Muscle of leg (tissue), 16 donors: ENCODE measurements at places on chromosomes 7 and 10.
A peak's percentile ranks its signal among the peaks of the same experiment; 100 is the strongest.

DNA sequence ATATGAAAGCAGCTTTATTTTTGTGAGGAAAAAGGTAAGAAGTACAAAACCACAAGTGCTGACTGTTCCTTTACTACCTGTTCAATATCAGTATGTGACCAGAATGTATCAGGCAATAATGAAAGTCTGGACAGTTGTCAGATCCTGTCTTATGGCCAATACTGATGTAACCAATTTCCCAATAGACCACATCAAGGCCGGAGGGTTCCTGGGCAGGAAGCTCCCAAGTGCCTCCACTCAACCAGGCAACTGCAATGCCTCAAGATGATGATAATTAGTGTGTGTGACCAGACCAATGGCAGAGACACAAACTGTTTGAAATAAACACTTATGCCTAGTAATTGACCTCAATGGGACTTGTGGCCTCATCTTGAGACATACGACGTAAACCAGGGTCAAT lies 149.4 kb upstream of the ASAH2 start:
- no peak overlapping the region for H3K4me3 ChIP-seq
- no peak for DNase-seq
- no peaks in the 10 kb centered on the region for H3K27me3 ChIP-seq
- no peaks in the 10 kb centered on the region for H3K4me1 ChIP-seq
- no peaks in the 10 kb centered on the region for H3K36me3 ChIP-seq

DNA sequence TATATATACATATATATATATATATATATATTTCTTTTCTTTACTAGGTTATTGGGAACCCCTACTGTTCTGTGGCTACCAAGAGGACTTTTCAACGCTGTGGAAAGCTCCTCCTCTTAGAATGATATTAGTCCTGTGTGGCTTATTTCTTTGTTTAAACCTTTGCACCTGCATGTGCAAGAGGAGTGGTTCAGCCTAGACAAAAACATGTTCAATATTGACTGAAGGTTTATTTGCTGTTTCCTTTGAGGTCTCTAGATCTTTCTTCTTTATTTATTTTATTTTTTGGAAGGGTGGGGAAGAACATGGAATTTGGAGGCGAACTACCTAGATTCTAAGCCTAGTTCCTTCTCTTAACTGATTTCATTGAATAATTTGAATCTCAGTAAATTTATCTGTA lies 118.1 kb downstream of the GNAT3 start:
- H3K4me1 ChIP-seq, result no peaks in the 10 kb centered on the region
- no peak for DNase-seq
- H3K4me3 ChIP-seq, result no peak overlapping the region
- H3K36me3 ChIP-seq, result no peaks in the 10 kb centered on the region

GRCh38 chr10:4771554-4772201 lies 54.3 kb upstream of the AKR1E2 start:
- no peak overlapping the region for H3K4me3 ChIP-seq
- no peaks in the 10 kb centered on the region for H3K27me3 ChIP-seq
- DNase-seq, result no peak
- peaks cover 5% of the 10 kb centered on the region for H3K4me1 ChIP-seq
- H3K27ac ChIP-seq, result peak overlapping the region; percentile 85

DNA sequence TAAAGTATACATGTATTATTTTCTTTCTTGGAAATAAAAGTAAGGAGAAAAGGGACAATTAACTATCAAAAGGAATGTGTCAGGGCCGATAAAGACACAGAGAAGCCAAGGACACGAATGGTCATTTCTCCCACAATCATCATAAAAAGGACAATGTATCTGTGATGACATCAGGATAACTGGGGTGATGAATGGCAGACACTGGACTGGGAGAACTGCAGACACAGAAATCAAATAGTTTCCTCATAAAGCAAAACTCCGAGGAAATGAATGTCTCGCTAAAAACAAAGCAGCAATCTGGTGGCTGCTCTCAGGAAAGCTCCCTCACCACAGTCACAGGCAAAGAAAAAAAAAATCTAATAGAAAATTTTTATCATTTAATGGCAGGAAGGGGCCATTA lies 69.3 kb upstream of the NPY start:
- H3K27ac ChIP-seq, result no peak overlapping the region
- H3K36me3 ChIP-seq, result no peaks in the 10 kb centered on the region

DNA sequence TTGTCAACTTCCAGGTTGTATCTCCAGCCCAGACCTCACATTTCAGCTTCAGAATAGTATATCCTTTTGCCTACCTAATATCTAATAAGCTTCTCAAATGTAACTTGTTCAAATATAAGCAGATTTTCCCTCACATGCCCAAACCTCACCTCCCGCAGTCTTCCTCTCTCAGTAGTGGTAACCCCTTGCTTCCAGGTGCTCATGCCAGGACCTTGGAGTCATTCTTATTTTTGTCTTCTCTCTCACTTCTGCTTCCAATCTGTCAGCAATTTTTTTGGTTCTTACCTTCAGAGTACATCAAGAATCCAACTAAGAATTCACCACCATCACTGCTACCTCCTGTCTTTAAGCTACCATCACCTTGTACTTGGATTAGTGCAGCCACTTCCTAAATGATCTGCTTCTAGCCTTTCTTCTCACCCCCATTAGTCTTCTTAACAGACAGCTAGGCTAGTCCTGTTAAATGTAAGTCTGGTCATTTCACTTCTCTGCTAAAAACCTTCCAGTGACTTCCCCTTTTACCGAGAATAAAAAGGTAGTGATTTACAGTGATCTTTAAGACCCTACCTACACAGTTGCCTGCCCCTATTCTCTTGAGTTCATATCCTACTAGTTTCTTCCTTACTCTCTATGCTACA lies 14.0 kb downstream of the ANKIB1 start:
- no peaks in the 10 kb centered on the region for H3K36me3 ChIP-seq
- H3K4me1 ChIP-seq, result no peaks in the 10 kb centered on the region
- H3K27me3 ChIP-seq, result no peaks in the 10 kb centered on the region
- H3K27ac ChIP-seq, result no peak overlapping the region

DNA sequence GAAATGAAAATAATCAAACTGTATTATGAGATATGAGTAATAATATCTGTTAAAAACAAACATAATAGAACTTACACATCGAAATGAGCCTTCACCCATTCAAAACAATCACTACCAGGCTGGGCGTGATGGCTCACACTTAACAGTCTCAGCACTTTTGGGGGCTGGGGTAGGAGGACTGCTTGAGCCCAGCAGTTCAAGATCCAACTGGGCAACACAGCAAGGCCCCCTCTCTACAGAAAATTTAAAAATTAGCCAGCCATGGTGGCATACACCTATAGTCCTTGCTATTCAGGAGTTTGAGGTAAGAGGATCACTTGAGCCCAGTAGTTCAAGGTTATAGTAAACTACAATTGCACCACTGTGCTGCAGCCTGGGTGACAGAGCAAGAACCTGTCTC lies 75.8 kb downstream of the NT5C2 start:
- no peak overlapping the region for H3K27ac ChIP-seq
- no peak overlapping the region for H3K4me3 ChIP-seq
- no peak for DNase-seq
- no peaks in the 10 kb centered on the region for H3K36me3 ChIP-seq
- H3K27me3 ChIP-seq, result no peaks in the 10 kb centered on the region

GRCh38 chr7:81560708-81561107 lies 209.1 kb downstream of the HGF start:
- H3K36me3 ChIP-seq, result no peaks in the 10 kb centered on the region
- no peaks in the 10 kb centered on the region for H3K27me3 ChIP-seq
- H3K4me3 ChIP-seq, result no peak overlapping the region
- no peak overlapping the region for H3K27ac ChIP-seq

- no peak overlapping the region for H3K27ac ChIP-seq
- H3K4me1 ChIP-seq, result no peaks in the 10 kb centered on the region
- DNase-seq, result no peak
- no peaks in the 10 kb centered on the region for H3K36me3 ChIP-seq
- no peak overlapping the region for H3K4me3 ChIP-seq
Measured at GRCh38 chr10:2968401-2969058, 98.8 kb upstream of the PFKP start.

DNA sequence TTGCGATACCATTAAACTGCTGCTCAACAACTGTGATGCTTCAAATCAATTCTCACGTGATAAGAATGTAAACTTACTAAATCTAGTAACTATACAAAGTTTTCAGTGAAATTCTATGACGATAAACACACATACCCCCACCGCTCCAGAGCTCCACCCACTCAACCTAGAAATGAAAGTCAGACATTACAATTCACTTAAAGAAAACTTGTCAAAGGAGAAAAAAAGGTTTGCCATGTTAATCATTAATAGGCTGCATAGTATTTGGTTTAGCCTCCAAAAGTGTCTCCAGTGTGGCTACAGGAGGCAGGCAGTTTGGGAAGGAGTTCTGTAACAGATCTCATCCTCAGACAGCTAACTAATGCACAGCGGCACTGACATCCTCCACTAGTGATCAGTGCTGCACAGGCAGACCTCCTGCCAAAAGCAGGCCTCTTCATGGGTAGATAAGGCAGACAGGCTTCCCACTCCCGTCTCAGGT lies 3.1 kb downstream of the HERPUD2 start:
- no peak overlapping the region for H3K27ac ChIP-seq
- no peak for DNase-seq
- peaks cover 24% of the 10 kb centered on the region for H3K4me1 ChIP-seq

- H3K36me3 ChIP-seq, result no peaks in the 10 kb centered on the region
- no peak overlapping the region for H3K27ac ChIP-seq
- no peaks in the 10 kb centered on the region for H3K4me1 ChIP-seq
- no peak overlapping the region for H3K4me3 ChIP-seq
- H3K27me3 ChIP-seq, result no peaks in the 10 kb centered on the region
Measured at GRCh38 chr7:135537905-135538304, 19.8 kb upstream of the NUP205 start.

- H3K4me1 ChIP-seq, result peaks cover 36% of the 10 kb centered on the region
- peak overlapping the region; percentile 90 for H3K27ac ChIP-seq
- peak; percentile 82 for DNase-seq
- H3K36me3 ChIP-seq, result peaks cover 13% of the 10 kb centered on the region
- H3K27me3 ChIP-seq, result peaks cover 19% of the 10 kb centered on the region
Measured at GRCh38 chr7:100604028-100604975, 2.1 kb downstream of the PCOLCE start.

DNA sequence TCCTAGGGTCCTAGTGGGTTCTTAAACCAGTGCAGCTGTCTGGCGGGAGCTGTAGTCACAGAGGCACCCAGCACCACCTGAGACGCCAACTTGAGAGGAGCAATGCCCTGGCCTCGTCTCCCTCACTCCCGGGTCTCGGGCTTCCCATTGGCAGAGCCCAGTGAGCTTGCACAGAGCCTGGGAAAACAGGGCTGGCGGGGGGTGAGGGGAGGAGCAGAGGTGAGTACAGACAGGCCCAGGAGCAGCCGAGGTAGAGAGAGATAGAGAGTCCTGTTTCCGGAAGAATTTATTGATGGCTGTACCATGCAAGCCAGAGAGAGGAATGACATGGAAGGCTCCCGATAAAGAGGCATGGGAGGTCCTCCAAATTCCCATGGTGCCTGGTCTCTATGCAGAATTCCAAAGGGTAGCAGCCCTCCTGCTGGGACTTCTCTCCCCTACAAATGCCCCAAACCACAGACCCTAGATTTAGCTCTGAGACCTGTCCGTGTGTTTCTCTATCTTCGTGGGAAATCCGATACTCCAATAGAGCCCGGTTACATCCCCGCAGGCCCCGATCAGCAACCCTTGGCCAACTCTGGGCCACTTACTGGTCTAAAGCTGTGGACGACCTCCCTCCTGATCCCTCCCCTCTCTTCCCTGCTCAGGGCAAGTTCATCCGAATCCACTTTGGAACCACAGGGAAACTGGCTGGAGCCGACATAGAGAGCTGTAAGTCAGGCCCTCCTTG lies 20.3 kb upstream of the MYH16 start:
- H3K4me1 ChIP-seq, result no peaks in the 10 kb centered on the region
- no peaks in the 10 kb centered on the region for H3K36me3 ChIP-seq
- H3K27ac ChIP-seq, result no peak overlapping the region
- peaks cover 2% of the 10 kb centered on the region for H3K27me3 ChIP-seq
- DNase-seq, result no peak
- no peak overlapping the region for H3K4me3 ChIP-seq

DNA sequence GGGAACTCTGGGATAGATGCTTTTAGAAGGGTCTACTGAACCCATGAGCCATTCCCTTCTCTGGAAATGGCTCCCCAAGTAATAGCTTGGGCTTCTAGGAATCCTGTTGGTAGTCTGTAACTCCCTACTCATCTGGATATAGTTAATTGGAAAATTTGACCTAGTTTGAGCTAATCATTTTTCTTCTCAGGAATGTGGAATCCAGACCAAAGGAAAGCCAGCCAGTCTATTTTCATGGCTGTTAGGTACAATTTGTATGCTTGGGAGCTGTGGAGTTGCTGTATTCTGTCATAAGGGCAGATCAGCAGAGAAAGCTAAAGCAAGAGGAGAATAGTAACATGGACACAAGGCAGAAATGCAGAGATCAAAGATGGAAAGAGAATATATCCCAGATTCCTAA lies 71.6 kb upstream of the C1GALT1 start:
- no peaks in the 10 kb centered on the region for H3K27me3 ChIP-seq
- H3K36me3 ChIP-seq, result no peaks in the 10 kb centered on the region
- no peak overlapping the region for H3K4me3 ChIP-seq
- DNase-seq, result no peak

- peaks cover 18% of the 10 kb centered on the region for H3K4me1 ChIP-seq
- no peak for DNase-seq
- no peak overlapping the region for H3K4me3 ChIP-seq
- no peaks in the 10 kb centered on the region for H3K27me3 ChIP-seq
- peaks cover 41% of the 10 kb centered on the region for H3K36me3 ChIP-seq
Measured at GRCh38 chr10:408236-408635, 273.0 kb downstream of the ZMYND11 start.

GRCh38 chr10:58512491-58513187 lies at the start of gene BICC1:
BICC1 (plus strand) TSS chr10:58512872; CDS start chr10:58513144, 272 bp downstream.
- peak within 1 kb of the TSS; percentile 97 for H3K27ac ChIP-seq
- peaks cover 7% of the 10 kb centered on the region for H3K4me1 ChIP-seq
- peak; percentile 94 for DNase-seq
- no peaks in the 10 kb centered on the region for H3K36me3 ChIP-seq
- H3K27me3 ChIP-seq, result peaks cover 4% of the 10 kb centered on the region

- peak; percentile 98 for DNase-seq
- no peak overlapping the region for H3K4me3 ChIP-seq
- peak overlapping the region; percentile 83 for H3K27ac ChIP-seq
- peaks cover 7% of the 10 kb centered on the region for H3K4me1 ChIP-seq
- H3K36me3 ChIP-seq, result peaks cover 29% of the 10 kb centered on the region
- H3K27me3 ChIP-seq, result no peaks in the 10 kb centered on the region
Measured at GRCh38 chr10:94292434-94293090, 70.2 kb downstream of the NOC3L start.

- H3K27ac ChIP-seq, result no peak overlapping the region
- peaks cover 2% of the 10 kb centered on the region for H3K27me3 ChIP-seq
Measured at GRCh38 chr7:106223156-106223555, 61.6 kb downstream of the NAMPT start.

DNA sequence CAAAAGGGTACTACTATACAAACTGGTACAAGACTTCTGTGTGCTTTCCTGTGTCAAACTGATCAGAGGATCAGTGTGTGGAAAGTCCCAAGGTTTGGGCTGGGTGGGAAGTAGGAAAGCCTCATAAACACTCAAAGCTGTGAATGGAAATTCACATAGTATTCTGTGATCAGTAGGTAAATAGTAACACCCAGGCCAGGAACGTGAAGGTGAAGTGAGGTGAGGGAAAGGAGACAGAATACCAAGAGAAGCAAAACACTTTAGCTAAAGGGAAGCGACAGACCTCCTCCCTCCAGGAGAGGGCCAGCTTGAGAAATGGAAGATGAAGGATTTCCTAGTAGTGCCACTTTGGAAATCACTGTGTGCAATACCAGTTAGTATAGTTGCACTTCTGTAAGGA lies 451.9 kb downstream of the KCNMA1 start:
- no peaks in the 10 kb centered on the region for H3K36me3 ChIP-seq
- H3K27me3 ChIP-seq, result no peaks in the 10 kb centered on the region
- no peak overlapping the region for H3K4me3 ChIP-seq
- no peak for DNase-seq
- H3K4me1 ChIP-seq, result no peaks in the 10 kb centered on the region
